ENCODE measurements at places on chromosomes 12 and 14. TPM values are rescaled to one million over a fixed set of nuclear protein-coding genes. Genes with fewer than 3 reads are reported as not detected.

Gene KRT3
- not detected for total RNA-seq

Gene AHSA1
- 194 TPM for total RNA-seq

Gene KCNJ8
- 57.0 TPM for total RNA-seq

Gene SPX
- total RNA-seq: 12.4 TPM

Gene CLEC9A
- total RNA-seq: not detected

Gene SYNDIG1L
- not detected for total RNA-seq

Gene HOXC9
- total RNA-seq: not detected

Gene KRT74
- total RNA-seq: not detected

Gene CCDC60
- not detected for total RNA-seq

Gene KCNMB4
- total RNA-seq: 1.6 TPM

Gene GRIP1
- 5.4 TPM for total RNA-seq

Gene CFAP54
- 0.22 TPM for total RNA-seq

Gene ST8SIA1
- total RNA-seq: 3.6 TPM

Gene STAB2
- 0.11 TPM for total RNA-seq

Gene RNF212B
- not detected for total RNA-seq

Gene HOXC13
- total RNA-seq: not detected

Gene WNT5B
- total RNA-seq: 2.9 TPM

Gene PDE3A
- total RNA-seq: 152 TPM

Gene SDS
- not detected for total RNA-seq

Gene ATXN3
- total RNA-seq: 16.9 TPM

Gene PDZRN4
- not detected for total RNA-seq

Gene DCAF5
- total RNA-seq: 54.0 TPM

Gene OTOGL
- total RNA-seq: 0.38 TPM

Gene FAM90A1
- total RNA-seq: 0.46 TPM

Gene TDRD9
- total RNA-seq: 2.5 TPM

Gene CISTR
- 1.7 TPM for total RNA-seq

Gene ALDH1L2
- 2.7 TPM for total RNA-seq

Gene KRT82
- total RNA-seq: not detected

Gene OR10G3
- total RNA-seq: not detected

Gene HOXC6
- total RNA-seq: 0.41 TPM

Gene NTF3
- total RNA-seq: 0.78 TPM

Gene ASB2
- total RNA-seq: 294 TPM

Gene TSHR
- total RNA-seq: not detected

Gene ITGB7
- 0.76 TPM for total RNA-seq

Gene BATF
- total RNA-seq: 0.84 TPM

Gene ZFYVE1
- 14.1 TPM for total RNA-seq

Gene RD3L
- 25.1 TPM for total RNA-seq

Gene RPS29
- total RNA-seq: 918 TPM

Gene KRT81
- not detected for total RNA-seq

Gene TAS2R19
- 0.49 TPM for total RNA-seq

Gene PMEL
- total RNA-seq: not detected

Gene SUDS3
- total RNA-seq: 18.4 TPM

Gene PPP4R4
- 0.16 TPM for total RNA-seq

Gene GALNT9
- total RNA-seq: not detected
